Lung (tissue), 17 donors: ENCODE measurements at places on chromosomes 4 and X. TPM values are rescaled to one million over a fixed set of nuclear protein-coding genes. Genes with fewer than 3 reads are reported as not detected.
A peak's percentile ranks its signal among the peaks of the same experiment; 100 is the strongest.

DNA sequence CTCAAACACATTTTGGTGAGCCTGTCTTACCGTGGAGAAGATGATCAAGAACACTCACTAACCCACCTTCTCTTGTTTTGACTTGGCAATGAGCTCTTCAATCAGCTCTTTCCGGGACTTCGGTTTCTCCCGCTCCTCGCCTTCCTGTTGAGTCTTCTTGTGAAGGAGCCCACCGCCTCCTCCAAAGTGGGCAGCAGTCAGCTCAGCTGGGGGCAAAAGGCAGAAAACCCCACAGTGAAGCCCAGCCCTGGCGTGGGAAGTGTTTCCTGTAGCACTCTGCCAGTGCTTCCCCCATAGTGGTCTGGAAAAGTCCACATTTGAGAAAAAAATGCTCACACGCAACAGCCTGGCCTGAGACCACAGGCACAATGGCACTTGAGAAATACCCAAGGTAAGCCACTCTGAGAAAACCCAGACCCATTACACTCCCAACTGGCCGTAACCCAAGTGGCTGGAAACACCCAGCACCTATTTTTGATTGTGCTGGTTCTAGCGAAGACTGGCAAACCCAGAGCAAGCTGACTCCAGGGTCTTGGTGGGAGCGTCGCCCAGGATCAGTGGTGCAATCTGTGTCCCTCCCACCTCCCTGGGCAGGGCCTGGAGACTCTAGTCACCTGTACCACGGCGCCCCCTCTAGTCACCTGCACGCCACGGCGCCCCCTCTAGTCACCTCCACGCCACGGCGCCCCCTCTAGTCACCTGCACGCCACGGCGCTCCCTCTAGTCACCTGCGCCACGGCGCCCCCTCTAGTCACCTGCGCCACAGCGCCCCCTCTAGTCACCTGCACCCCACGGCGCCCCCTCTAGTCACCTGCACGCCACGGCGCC, 8.6 kb downstream of the NOP14 start:
- no peak for DNase-seq

DNA sequence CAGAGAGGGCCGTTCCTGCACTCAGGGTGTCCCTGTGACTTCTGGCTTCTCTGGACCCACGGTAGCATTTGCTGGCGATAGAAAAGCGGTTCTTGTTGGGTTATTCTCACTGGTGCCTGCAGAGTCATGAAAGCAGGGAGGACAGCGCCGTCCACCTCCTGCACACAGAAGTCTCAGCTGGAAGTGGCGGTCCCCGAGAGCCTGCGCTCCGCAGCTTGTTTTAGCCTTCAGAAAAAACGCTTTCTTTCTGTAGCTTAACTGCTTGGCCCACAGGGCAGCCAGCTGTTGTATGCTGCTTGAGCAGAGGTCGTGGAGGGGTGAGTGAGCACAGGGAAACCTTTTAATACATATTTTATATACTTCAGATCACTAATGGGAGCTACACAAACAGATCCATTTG, 400.7 kb upstream of the FAT1 start:
- peak; percentile 61 for DNase-seq

DNA sequence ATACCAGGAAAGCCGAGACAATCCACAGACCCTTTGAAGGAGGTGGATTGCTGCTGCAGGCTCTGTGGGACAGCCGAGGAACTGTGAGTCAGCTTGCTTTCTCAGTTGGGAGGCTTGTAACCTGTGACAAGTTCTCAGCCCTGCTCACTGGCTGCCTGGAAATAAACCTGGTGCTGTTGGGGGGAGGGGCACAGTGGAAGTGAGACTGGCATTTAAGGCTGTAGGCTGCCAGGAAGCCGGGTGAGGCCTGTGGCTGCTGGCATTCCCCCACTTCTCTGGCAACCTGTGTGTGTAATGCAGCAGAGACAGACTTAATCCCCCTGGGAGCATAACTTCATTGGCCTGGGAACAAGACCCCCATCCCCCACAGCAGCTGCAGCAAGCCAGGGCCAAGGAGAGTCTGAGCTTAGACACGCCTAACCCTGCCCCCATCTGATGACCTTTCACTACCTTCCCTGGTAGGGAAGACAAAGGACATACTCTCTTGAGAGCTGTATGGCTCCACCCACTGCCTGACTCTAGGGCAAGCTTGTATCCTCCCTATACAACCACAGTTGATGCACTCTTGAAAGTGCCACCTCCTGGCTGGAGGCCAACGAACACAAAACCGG, 64.1 kb downstream of the ALPK1 start:
- DNase-seq = no peak

The MAGEA9B gene
- not detected for total RNA-seq

The ZNF157 gene
- 0.40 TPM for total RNA-seq

GRCh38 chr4:1369091-1369450, 22.1 kb downstream of the UVSSA start:
- no peak for DNase-seq

DNA sequence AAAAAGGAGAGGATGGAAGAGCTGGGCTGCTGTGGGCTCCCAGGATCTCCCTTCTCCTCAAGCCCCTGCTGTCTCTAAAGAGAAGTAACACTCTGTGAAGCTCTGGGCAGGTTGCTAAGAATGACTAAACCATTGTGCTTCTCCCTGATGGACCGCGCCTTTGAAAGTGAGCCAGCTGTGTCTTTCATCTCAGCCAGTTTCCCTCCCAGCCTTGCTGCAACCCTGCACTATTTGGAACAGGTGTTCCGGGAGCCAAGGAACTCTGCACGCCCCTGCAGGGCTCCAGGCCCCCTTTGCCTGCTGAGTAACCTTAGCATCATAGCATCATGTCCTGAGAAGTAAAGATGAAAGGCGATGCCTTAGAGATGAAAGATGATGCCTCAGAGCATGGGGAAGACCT, 39.7 kb downstream of the SMIM20 start:
- DNase-seq = no peak

The SSX2 gene
- total RNA-seq = not detected

The XAGE1A gene
- 0.58 TPM for total RNA-seq

- DNase-seq = no peak
Observed at GRCh38 chr4:104818579-104818978, 323.9 kb upstream of the CXXC4 start.

GRCh38 chr4:15495621-15496020, 25.9 kb downstream of the CC2D2A start:
- DNase-seq = no peak

DNA sequence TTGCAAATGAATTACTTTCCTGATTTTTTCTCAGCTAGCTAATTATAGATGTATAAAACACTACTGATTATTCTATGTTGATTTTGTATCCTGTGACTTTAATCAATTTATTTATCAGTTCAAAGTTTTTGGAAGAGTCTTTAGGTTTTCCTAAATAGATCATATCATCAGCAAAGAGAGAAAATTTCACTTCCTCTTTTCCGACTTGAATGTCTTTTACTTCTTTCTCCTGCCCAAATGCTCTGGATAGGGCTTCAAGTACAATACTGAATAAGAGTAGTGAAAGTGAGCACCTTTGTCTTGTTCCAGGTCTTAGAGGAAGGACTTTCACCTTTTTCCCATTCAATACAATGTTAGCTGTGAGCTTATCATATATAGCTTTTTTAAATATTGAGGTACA, 417.9 kb downstream of the PDGFC start:
- no peak for DNase-seq

GRCh38 chr4:39548425-39549067, 21.3 kb upstream of the UGDH start:
- no peak for DNase-seq

GRCh38 chr4:52910115-52910514, 48.0 kb downstream of the RASL11B start:
- DNase-seq = no peak

DNA sequence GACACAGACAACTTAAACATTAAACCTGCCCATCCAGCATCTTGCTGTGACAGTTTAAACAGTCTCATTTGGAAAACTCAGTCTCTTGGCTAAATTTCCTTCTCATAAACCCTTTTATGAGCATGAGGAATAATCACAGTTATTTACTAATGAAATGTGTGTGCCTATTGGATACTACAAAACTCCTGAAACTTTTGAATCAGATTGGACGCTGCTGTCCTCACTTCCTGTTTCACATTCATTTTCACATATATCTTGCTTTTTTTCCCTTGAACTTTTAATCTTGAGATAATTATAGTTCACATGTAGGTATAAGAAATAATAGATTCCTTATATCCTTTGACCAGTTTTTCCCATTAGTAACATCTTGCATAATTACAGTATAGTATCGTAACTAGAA, 111.7 kb downstream of the CDKL5 start:
- DNase-seq = no peak

DNA sequence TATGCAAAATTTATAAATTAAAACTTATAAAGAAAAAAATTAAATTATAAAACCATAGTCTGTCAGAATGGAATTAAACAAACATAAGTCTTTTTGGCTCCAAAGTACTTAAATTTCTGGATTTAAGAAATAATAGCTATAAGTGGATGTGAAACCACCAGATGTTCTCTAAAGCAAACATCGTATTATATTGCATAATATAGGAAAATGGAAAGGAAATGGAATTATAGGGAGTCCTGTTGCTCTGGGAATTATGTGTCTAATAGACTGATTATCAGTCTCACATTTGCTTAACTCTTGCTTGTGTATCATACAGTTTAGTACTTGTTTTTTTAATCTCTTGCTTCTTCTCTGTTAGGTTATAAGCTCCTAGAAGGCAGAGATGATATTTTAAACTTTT, 819.2 kb downstream of the RAPGEF2 start:
- DNase-seq = peak; percentile 18

DNA sequence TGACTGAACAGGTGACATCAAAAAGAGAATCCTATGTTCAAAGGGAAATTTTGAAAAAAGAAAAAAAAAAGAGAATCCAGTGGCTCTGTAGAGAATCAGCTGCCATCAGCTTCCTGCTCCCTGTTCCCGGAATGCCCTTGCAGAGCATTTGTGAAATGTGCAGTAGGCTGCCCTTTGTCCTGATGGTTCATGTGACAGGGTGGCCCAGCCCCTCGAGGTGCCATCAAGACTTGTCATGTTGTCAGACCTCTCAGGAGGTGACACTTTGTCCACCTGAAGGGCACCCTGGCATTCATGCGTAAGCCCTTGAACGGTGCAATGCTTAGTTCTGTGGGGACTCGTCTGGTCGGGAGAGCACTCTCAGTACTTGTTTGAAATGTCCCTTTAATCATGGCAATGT, 71.4 kb downstream of the CLDN34 start:
- no peak for DNase-seq

- no peak for DNase-seq
Observed at GRCh38 chr4:168071304-168071703, 21.0 kb upstream of the ANXA10 start.

GRCh38 chr4:171448358-171448757, 364.8 kb upstream of the GALNTL6 start:
- no peak for DNase-seq

- DNase-seq = peak; percentile 28
Observed at GRCh38 chrX:111244235-111244750, 26.0 kb downstream of the CAPN6 start.

GRCh38 chr4:11252149-11252548, 176.5 kb downstream of the HS3ST1 start:
- no peak for DNase-seq

- no peak for DNase-seq
Observed at GRCh38 chrX:22541926-22542325, 269.2 kb downstream of the CBLL2 start.

DNA sequence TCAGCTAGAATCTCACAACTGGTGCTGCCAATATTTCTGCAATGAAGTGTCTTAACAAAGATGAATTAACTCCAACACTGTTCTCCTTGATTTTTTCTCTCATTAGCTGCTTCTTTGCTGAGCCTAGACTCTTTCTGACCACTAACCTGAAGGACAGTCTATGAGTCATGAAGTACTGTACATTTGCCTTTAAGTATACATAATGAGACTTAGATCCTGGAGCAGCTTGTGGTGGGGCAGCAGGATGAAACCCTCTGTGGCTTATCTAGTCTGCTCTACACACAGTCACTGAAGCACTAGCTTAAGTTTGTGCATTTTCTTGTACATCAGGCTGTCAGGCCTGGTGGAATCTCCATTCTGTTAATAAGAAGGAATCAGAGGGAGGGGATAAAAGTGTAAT, 307.4 kb upstream of the SMIM31 start:
- DNase-seq = no peak

- DNase-seq = no peak
Observed at GRCh38 chr4:176186067-176186466, 9.3 kb downstream of the SPATA4 start.

GRCh38 chrX:22247169-22247568, 25.5 kb upstream of the CBLL2 start:
- DNase-seq = no peak

The SPARCL1 gene
- 422 TPM for total RNA-seq

The NLGN4X gene
- total RNA-seq = 1.4 TPM

The PI4K2B gene
- 20.3 TPM for total RNA-seq

- no peak for DNase-seq
Observed at GRCh38 chrX:133594156-133594555, 178.9 kb upstream of the GPC4 start.

The TEC gene
- 19.8 TPM for total RNA-seq

- peak; percentile 43 for DNase-seq
Observed at GRCh38 chrX:153627675-153628111, 19.3 kb upstream of the DUSP9 start.

DNA sequence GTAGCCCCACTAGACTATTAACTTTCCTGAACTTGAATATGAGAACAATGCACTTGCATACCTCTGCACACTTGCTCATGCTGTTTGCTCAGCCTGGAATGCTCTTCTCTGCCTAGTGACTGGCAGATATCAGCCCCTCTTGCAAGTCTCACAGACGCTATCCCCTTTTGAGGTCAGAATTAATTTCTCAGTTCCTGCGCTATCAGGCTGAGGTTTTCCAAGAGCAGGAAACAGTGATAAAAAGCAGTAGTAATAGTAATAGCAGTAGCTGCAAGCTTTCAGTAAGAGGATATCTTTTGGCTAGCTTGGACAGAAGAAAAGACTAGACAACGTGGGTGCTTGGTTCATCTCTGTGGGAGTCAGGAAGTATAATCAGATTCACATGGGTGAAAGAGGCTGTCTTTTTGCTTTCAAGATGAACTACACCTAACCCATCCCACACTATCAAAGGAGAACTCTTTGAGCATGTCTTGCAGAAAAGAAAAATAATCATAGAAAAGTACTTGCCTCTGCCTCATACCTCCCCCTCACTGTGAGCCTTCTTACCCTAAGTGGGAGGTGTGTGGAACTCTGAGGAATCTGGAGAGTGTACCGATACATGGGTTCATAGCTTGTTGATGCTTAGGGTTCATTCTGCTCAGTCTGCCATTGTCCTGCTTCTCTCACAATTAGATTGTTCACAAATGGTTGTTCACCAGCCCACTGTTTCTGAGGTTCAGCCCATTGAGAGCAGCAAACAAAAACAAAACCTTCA, 11.3 kb upstream of the DRP2 start:
- peak; percentile 38 for DNase-seq

GRCh38 chr4:67770422-67770821, 16.2 kb upstream of the GNRHR start:
- DNase-seq = no peak

- DNase-seq = no peak
Observed at GRCh38 chr4:7161721-7162214, 30.6 kb upstream of the SORCS2 start.
